ENCODE measurements at places on chromosomes 2 and 18.

DNA sequence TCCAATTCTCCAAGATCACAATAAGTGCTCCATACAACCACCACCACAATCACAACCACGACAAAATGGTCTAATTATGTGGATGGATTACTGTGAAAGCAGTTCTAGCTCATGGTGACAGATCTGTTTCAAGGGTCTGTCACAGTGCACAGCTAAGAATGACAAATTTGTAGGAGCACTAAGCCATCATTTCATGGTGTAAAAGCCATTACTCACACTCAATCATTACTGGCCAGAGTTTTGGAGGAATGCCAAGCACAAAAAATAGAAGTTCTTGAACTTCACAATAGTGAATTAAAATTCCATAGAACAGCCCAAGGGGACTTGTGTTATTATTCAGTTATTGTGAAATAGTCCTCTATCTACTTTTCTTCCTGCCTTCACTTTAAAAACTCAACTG, 2.3 kb downstream of the CPS1 start:
- DNase-seq, result peak; percentile 75

- no peak for DNase-seq
Measured at GRCh38 chr2:5392658-5393057, 299.5 kb upstream of the SOX11 start.

- DNase-seq, result no peak
Measured at GRCh38 chr18:36181441-36181840, 5.9 kb upstream of the MOCOS start.

GRCh38 chr2:215755641-215756345, 257.6 kb downstream of the MREG start:
- no peak for DNase-seq

DNA sequence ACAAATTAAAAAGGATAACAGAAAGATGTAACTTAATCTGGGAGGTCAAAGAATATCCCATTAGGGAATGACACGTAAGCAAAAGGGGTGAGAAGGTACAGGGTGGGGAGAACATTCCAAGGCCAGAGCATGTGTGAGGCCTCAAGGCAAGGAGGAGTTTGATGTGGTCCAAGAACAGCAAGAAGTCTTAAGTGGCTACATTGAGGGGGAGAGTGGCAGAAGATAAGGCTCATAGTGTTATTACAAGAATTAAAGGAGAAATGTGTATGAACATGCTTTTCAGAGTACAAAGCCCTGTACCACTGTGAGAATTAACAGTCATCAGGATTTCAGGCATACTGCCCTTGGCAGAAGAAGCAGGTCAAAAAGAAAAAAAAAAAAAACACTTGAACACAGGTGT, 174.4 kb upstream of the ERBB4 start:
- no peak for DNase-seq

DNA sequence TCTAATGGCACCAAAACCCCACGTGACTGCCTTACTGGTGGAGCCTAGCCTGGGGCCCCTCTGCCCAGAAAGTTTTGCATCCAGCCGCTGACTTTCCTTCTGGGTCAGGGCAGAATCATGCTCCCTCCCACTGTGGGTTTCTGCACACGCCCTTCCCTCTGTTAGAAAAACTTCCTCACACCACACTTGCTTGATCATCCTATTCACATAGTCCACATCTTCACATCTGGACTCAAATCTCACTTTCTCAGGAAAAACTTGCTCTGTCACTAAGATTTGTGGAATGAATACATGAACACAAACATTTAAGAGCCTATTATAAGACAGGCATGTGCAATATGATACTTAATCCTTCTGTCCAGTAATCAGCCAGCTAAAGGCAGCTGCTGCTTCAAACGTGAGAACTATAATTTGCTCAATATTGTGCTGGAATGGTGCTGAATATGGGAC, 274.7 kb downstream of the RND3 start:
- DNase-seq, result no peak

DNA sequence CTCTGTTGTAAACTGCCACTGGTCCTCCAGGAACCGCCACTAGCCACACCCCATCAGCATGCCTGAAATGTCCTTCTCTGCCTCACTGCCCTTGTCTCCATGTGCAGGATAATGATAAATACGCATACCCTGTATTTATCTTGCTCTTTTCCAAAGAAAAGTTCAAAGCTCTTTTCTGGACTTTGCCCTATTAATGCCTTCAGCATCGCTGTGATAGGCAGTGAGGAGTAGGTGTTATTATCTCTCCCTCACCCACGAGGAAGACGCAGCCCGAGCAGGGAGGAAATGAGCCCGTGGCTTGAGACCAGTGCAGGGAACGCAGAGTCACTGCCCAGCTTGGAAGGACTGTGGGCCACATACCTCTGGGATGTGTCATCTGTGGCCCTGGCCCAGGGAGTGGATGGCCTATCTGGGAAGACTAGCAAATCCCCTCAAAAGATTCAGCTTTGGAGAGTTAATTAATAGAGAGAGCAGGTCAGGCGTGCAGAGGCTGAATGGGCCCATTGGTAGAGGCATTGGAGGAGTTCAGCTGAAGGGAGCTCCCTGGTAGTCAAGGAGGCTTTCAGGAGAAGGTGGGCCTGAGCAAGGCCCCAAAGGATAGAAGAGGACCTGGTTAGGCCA, 39.5 kb upstream of the MCFD2 start:
- DNase-seq, result no peak

GRCh38 chr2:103167599-103167998, 405.8 kb downstream of the TMEM182 start:
- no peak for DNase-seq

DNA sequence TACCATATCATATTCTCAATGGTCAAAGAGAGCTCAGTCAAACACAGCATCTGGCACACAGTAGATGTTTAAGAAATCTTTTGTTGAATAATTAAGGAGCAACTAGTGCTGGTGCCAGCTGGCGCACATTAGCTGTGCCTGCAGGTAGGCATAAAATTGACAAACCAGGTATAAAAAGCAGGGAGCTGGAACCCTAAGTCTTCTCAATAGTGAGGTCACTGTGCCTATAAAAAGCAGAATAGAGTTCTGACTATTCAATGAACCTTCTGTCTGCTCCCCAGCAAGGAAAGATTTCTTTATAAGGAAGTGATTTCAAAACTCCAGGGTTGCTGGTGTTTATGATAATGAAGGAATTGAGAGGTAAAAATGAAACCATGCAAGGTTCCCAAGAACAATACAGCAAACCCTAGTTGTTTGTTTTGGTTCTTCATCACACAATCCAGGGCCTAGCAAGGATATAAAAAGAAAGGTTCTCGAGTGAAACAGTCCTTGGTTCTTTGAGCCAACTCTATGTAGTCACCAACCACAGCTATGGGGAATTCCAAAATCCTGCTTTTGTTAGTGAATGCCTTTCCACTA, 76.1 kb downstream of the THADA start:
- no peak for DNase-seq

Measured in HAP-1 (cell line).